T follicular helper cell (primary cell): ENCODE measurements at places on chromosomes 1 and 21.

GRCh38 chr1:239169276-239169675 is 217.1 kb upstream of the CHRM3 start:
- no peak for DNase-seq

DNA sequence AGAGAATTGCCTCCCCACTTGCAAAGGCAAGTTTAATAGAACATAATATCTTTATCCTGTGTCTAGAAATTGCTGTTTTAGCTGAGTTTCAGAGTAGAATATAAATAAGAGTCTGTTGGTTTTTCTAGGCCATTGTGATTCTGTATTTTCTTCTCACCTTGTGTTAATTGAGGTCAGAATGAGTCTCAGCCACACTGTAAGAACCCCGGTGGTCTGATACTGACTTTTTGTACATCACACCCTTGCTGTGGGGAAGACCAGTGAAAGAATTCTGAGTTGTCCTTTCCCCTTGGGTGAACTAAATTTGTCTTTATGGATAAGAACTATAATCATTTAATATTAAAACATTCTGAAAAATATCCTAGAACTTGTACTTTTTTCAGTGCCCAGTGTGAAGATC is 6.8 kb downstream of the HIPK1 start:
- no peak for DNase-seq

DNA sequence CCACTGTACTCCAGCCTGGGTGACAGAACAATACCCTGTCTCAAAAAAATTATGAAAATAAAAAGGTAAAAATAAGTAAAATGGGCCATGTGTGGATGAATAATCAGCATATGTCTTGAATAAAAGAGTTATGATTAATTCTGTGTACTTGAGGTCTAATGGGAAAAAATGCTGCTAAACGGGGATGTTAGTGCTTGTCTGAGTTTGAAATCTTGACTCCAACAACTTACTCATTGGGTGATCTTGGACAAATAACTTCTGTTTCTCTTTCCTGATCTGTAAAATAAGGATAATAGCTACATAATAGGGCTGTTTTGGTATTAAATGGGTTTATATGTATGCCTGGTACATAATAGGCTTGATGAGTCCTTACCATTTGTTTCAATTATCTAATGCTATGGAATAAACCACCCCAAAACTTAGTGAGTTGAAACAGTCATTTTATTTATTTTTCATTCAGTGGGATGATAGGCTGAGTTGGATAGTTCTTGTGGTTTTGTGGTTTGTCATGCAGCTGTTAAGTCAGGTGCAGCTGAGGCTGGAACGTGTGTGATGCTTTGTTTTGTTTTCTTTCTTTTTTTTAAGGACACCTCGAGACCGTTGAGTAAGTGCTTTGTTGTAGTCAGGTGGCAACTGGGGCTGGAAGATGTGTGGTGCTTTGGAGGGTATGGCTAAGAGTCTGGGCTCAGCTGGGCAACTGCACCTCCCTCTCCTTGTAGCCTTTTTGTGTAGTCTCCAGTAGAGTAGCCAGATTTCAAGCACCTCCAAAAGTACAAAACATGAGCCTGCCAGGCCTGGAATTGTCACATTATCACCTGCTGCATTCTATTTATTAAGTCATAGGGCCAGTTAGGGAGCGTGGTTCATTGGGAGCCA is 4.9 kb downstream of the MDM4 start:
- DNase-seq, result peak; percentile 58

GRCh38 chr21:42609811-42610210 is 43.6 kb upstream of the PDE9A start:
- no peak for DNase-seq

- no peak for DNase-seq
These were observed 371.6 kb upstream of the RUNX1 start for GRCh38 chr21:35420656-35421055.

DNA sequence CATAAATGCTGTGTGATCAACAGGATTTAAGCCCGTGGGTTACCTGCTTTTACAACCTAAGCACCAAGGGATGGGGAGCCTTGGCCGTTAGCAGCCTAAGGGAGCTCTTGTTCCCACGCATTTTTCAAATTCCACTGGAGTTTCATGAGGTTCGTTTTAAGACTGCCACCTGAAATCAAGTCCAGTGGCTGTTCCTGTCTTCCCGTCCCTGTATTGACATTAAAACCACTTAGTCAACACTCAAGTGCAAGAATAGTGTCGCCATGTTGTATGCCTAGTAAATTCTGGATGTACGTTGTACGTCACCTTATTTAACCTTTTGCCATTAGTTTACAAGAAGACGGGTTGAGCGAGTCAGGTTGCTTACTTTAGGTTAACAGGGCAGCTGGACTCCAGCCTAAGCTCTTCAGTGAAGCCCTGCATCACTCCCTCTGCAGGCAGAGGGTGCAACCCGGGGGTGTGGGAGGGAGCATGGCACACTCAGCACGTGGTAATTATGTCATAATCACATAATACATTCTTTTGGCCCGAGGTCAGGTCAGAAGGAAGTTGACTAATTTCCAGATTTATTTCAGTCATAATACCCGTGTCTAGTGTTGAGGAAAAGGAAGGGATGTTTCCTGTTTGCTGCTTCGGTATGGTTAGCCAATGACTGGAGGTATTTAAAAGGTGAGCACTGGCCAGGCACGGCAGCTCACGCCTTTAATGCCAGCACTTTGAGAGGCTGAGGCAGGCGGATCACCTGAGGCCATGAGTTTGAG is 42.5 kb downstream of the CNST start:
- DNase-seq, result no peak

- DNase-seq, result peak; percentile 64
These were observed 8.0 kb upstream of the TNFRSF14 start for GRCh38 chr1:2548068-2548589.

- DNase-seq, result no peak
These were observed 43.3 kb downstream of the SLC37A1 start for GRCh38 chr21:42556960-42557359.

GRCh38 chr1:180964595-180964994 is 51.9 kb downstream of the KIAA1614 start:
- no peak for DNase-seq

- DNase-seq, result no peak
These were observed 28.2 kb upstream of the TMEM54 start for GRCh38 chr1:32929366-32929765.

DNA sequence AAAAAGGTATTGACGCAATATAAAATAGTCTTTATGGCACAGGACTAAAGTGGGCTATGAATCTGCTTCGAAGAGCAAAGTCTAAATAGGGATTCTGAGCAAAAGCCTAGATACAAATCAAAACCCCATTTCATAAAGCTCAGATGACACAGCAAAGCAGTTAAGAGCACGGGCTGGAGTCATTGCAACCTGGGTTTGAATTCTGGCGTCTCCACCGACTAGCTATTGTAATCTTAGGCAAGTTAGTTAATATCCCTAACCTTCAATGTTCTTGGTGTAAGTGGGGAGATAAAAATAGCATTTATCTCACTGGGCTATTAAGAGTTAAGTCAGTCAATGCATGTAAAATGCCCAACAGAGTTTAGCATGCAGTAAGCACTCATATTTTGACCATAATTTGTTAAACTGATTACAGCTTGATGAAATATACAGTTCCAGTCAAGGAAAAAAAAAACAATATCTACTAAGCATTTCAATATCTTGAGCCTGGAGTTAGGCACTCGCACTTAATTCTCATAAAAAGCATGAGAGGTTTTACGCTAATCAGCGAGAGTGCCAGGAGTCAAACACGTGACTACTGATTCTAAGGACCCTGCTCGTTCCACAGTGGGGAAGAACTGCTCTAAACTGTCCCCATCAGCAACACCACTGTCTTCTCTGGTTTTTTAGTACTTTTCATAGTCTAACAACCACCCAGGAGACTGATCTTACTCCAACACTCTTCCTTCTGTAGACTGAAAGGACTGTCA is 75.5 kb downstream of the JAK1 start:
- no peak for DNase-seq

DNA sequence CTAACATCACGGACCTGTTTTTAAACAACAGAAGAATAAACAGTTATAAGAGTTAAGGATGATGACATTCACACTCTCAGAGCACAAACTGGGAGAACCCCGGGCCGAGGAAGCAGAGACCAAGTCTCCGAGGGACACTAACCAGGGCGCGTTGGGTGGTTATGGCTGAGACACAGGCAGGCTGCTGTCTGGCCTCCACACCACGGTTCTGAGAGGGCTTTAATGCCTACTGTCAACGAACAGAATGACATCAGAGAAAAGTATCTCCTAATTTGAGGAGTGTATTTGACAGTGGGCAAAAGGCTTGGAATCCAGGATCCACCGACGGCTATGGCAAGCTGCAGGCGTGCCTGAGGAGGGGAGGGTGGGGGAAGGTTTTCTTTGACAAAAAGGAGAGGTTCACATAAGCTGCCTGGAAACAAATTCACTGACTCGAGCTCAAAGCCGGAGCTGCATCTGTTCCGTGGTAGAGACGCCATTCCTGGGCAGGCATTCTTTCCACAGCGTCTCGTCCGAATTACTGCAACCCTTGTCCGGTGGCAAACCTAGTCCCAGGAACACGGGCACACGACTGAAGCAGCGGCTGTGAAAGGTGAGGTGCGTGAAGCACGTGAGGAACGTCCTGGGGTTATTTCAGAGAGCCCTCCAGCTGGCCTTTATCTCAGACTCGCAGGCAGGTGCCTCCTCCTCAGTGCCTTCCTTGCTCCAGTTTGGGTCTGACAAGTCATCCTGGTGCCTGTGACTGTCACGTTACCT is 9.4 kb downstream of the POFUT2 start:
- no peak for DNase-seq

GRCh38 chr1:224259986-224260385 is 70.0 kb downstream of the NVL start:
- DNase-seq, result no peak

GRCh38 chr1:169041366-169041765 is 65.1 kb upstream of the ATP1B1 start:
- no peak for DNase-seq

GRCh38 chr1:57711326-57711725 is 287.5 kb upstream of the DAB1 start:
- DNase-seq, result no peak

DNA sequence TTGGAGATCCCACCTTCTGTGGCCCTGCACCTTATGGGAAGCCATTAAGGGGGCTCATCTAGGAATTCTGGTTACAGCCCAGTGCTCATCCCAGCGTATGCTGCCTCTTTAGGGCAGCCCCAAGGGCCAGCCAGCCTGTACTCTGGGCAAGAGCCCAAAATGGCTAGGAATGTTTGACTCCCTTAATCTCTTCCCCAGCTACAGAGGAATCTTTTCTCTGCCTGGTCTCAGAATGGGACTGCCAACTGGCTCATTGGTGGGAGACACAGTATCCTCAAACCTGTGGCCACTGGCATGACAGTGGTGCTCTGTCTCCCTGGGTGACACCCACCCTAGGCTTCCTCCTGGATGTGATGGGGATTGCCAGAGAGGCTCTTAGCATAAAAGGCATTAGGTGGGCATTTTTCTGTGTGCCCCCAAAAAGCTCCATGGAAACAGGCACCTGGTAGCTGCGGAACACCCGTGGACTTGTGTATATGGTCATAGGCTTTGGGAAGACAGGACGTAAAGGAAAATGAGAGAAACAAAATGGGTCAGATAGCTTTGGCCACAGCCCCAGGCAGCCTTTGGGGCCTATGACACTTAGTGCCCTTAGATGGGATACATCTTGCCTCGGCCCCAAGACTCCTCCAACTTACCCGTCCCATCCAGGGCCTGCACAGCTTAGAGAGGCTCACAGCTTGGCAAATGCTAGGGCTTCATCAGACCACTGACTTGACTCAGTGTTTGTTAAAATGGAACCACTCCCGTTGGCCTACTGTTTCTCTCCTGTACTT is 6.9 kb downstream of the TMEM81 start:
- DNase-seq, result no peak

GRCh38 chr1:119475866-119476439 is 31.1 kb upstream of the HSD3B1 start:
- no peak for DNase-seq

GRCh38 chr1:231217056-231217455 is 24.0 kb upstream of the GNPAT start:
- DNase-seq, result no peak

- DNase-seq, result no peak
These were observed 18.1 kb downstream of the FGGY start for GRCh38 chr1:59314776-59315528.

GRCh38 chr1:22721122-22721873 is 10.7 kb downstream of the EPHB2 start:
- DNase-seq, result no peak

DNA sequence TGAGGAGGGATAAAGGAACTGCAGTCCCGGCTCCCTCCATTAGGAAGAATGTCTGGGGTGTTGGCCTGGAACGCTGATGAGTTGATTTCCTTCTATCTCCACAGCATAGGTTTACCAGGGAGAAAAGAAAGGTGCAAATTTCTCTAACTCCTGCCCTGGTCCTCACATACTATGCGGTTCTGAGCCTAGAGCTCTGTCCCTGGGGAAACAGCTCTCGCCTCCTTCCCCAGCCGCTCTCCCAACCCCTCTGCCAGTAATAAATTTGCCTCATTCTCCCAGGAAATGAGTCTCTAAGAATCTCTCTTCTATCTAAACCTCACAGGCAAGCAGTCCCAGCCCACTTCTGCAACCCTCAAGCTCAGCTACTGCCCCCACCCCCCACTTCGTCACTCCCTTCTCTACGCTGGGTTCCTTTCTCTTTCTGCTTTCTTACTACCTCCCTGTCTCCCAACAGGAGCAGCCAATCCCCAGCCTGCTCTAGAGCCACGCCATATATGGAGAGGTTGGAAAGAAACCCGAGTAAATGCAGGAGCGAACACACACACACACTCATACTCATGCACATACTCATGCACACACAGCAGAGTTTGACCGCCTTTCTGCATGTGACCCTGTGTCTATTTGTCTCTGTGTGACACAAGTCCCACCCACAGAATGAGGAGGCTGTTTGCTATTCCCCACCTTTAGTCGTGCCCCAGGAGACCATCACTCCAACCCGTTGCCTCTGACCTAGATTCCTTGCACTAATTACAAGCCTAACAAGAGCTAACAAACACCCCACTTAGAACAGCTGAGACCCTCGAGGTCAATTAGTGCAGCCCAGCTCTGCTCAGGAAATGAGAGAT is 13.4 kb downstream of the PLEKHO1 start:
- DNase-seq, result no peak

GRCh38 chr21:29940361-29940760 is 565 bp upstream of the GRIK1 start:
- DNase-seq, result no peak

- no peak for DNase-seq
These were observed 31.7 kb upstream of the TMEM125 start for GRCh38 chr1:43238085-43238484.

DNA sequence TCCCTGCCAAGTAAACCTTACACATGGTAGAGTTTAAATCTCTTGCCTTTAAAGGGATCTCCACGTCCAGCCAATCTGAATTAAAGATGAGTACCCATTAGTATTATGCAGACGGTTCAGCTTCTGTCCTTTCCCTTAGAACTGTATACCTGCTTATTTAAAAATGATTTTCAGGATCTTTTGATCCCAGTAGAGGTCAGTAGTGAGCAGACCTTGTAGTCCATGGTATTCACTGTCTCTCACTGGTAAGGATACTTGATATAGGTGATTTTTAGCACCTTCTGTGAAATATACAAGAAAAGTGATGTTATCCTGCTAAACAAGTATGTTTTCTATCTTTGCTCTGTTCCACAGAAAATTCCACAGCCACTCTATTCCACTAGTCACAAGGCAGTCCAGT is 1211.6 kb upstream of the ADGRL4 start:
- no peak for DNase-seq
